ENCODE measurements at places on chromosomes 12 and 14.
A peak's percentile ranks its signal among the peaks of the same experiment; 100 is the strongest.

DNA sequence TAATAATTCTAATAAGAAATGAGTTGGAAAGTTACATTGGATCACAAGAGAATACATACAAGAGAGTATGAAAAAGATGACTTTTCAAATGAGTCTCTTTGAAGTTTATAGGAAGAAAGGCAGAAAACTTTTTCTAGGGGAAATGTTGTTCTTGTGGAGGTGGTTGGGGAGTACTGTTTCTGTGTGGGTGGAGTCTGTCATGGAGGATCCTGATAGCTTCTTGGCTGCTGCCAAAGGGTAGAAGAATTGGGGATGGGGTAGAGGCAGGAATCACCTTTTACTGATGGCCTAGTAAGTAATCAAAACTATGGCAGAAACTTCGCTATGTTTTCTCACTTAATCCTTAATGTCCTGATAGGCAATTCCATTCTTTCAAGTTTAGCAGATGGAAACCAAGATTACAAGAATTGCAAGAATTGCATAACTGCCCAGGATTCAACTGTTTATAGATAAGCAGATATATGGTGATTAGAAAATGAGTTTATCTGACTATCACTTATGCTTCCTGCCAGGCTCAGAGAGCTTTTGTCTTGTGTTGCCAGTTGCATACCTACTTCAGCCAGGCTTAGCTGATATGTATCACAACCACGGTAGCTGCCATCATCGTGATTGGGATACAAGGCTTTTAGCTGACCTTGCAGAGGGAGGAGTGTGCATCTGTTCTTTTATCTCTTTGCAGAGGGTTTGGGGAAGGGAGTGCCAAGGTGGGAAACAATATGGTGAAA is 463.9 kb downstream of the TMTC2 start:
- DNase-seq, result no peak

DNA sequence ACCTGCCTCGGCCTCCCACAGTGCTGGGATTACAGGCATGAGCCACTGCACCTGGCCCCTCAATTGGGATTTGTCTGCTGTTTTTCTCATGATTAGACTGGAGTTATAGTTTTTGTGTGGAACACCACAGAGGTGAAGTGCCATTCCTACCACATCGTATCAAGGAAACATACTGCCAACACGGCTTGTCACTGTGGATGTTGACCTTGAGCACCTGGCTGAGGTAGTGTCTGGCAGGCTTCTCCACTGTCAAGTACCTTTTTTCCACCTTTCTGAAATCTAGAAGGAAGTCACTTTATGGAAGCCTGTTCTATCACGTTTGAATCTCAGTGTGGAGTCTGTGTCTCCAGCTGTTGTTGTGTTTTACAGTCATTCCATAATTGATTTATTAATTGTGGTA is 21.4 kb upstream of the SEL1L start:
- no peak for DNase-seq

DNA sequence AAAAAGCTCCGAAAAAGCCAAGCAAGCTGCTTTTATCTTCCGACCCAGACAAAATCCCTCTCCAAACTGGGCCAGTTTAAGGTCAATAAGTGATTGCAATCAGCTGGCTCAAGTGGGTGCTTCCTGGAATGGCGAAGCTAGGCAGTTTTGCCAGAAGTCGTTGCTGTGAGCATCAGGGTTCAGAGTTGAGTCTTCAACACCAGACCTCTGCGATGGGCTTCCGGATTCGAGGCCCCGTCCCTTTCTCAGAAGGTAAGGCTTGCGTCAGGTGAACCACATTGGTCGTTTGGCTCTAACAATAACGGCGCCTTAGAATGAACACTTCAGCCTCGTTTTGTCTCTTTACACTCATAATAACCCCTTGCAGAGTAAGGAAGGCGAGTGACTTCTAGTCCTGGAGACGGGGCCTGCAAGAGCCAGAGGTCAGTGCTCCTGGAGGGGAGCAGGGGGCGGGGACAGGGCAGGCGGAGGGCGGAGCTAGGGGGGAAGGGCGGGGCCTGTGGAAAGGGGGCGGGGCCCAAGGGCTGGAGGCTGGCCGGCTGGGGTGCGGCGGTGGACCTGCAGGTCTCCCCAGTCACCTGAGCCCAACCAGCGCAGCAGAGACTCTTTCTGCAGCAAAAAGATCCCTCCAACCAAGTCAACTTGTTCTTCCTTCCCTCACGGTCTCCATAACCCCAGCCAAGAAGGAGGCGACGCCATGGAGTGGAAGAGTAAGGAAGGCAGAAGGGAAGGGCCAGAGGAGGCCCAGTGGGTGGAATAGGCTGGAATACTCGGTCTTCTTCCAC is 34.0 kb upstream of the NFYB start:
- DNase-seq, result no peak

DNA sequence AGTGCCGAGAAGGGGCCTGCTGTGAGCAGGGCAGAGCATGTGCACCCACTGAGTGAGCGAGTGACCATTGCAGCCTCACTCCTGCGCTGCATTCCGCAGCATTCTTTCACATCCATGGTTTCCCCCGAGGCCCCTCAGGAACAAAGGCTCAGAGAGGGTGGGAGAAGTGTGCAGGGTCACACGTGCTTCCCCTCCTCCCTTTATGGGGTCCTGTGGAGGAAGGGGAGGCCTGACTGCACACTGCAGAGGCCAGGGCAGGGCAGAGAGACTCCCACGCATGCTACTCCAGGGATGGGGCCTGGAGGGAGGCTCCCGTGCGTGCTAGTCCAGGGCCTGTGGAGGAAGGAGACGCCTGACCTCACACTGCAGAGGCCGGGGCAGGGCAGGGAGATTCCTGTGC is 63.2 kb downstream of the DIO3 start:
- DNase-seq, result no peak

DNA sequence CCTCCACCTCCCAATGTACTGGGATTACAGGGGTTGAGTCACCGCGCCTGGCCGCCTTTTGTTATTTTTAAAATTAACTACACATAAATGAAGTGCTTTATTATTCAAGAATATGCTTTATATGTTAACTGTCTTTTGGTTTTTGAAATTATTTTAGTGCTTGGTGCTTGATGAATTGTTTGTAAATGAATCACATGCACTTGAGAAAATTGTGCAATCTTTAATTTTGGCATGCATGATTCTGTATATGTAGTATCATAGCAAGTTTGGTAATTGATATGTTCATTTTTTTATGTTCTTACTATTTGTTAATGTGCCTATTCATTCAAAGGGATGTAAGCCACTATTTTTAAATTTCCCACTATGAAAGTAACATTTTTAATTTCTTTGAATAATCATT is 440.9 kb downstream of the NAV3 start:
- DNase-seq, result no peak

GRCh38 chr12:132362996-132363660 is 33.7 kb upstream of the GALNT9 start:
- no peak for DNase-seq

GRCh38 chr12:79850610-79851299 is 84.1 kb downstream of the PPP1R12A start:
- no peak for DNase-seq

GRCh38 chr12:131046813-131047788 is 93.4 kb downstream of the ADGRD1 start:
- DNase-seq, result peak; percentile 34

- DNase-seq, result no peak
These were observed 87.4 kb downstream of the HECTD4 start for GRCh38 chr12:112294793-112295192.

DNA sequence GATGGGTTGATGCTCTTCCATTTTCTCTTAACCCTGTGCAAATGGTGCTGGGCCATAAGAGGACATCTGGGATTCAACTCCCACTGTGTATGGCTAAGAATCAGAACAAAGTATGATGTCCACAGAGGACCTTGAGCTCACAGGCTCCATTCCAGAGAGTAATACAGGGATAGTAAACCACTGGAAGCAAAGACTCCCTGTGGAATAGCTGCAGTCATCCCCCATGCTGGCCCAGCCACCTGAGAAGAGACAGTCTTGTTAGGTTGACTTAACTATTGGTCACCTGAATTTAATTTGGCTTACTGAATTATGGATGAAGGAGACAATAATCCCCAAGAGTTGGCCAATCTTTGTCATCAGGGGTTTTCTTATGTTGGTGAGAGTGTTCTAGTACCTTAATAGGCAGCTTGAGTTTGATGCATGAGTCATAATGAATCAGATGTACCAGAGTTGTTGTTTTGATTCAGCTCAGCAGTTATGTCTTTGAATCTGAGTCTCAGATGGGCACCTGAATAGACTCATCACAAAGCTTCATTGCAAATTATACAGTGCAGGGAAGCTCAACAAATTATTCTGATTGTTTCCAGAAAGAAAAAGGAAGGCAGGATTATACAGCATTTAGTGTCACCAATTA is 122.7 kb downstream of the SSPN start:
- no peak for DNase-seq

DNA sequence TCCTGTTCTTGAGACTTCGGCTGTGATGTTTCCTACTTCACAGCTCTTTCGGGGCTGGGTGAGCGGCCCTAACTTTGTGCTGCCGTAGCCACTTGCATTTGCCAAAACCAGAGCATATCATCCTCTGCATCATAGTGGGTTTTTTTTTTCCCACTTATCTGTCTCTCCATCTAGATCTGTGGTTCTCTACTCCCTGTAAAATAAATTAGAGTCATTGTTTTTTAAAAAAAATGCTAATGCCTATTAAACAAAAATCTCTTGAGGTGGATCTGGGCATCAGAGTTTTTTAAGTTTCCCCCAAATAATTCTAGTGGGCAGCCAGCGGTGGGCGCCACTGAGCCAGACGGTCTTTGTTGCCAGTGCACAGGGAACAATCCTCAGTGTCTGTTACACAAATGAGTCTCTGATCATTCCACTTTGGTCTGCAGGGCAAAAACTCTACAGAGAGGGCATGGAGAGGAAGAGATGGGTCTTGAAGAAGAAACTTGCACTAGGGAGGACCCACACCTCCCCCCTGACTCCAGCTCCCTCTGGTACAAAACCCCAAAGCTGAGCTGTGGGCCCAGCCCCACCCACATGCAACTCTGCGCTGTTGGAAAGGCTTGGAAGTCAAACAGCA is 62.4 kb upstream of the BCL2L14 start:
- DNase-seq, result no peak

GRCh38 chr12:28051516-28052354 is 79.2 kb upstream of the PTHLH start:
- DNase-seq, result no peak

DNA sequence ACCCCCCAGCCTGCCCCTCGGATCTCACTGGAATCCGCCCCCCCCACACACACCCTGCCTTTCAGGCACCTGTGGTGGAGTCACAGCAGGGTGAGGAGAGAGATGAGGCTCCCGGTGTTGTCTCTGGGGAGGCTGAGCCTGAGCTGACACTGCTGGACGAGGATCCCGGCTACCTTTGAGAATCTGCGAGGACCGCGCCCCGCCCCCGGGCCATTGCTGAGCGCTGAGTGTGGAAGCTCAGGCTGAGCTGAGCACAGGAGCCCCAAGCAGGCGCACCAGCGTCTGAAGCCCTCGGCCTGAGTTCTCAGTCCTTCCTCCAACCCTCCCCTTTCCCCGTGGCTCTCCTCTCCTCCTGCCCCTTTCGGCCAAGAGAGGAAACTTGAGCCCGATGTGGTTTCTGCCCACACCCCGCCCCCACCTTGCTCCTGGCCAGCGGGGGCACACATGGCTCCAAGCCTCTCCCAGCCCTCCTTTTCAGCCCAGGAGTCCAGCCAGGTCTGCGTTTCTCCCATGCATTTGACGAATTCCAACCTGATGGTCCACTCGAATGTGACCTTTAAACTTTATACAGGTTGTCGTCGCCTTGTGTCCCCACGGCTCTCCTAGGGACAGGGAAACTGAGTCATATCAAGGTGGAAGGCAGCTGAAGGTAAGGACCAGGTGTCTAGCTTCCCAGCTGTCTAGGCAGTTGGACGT is at the start of gene NFE2:
Gene NFE2 (minus strand): TSS at position 284 of the 696 bp plus-strand sequence. CDS start 5,767 bp downstream, outside the sequence.
- no peak for DNase-seq

DNA sequence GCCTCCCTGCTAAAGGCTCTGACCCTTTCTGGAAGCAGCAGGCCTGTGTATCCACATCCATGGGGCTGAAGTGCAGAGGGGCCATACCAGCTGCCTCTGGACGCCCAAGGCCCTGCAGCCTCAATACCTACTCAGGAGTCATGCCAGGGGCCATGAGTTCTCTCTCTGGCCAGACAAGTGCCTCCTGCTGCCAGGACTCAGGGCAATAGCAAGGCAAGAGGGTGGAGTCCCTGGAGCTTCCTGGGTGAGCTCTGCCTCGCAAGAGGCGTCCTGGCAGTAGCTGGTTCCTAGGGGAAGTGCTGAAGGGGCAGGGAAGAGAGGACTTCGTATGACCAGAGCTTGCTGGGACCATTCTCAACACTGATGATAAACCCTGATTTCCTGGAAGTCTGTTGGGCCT is 10.9 kb upstream of the ENDOU start:
- no peak for DNase-seq

DNA sequence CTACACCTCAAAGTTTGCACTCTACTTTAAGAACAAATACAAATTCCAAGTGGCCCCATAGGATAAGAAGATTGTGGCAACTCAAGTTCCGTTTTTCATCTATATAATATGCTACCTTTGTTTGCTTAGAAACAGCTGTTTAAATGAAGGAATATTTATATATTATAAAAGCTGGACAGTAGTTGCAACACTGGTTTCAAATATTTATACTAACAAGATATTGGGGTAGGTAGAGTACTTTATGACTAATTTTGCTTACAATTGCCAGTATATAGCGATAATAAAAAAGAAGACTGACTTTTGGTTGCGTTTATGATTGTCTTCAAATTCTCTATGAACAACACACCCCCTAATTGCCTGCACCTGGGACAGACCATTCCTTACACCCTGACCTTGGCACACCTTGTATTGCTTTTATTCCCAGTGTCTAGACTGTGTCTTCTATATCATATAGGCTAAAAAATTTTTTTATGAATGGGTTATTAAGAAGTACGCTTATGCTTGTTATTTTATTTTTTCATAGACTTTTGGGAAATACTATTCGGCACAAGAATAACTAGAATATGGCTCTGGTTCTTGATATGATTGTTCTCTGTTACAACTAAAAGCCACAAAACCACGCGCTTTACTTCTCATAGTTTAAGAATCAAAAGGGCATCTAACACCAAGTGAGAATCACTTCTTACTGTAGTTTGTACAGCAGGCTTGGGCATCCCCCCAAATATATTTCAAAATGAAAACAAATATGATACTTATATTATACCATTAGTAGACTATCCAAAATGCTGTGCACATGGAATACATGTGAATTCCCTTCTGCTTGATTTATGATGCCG is 455.4 kb upstream of the DCN start:
- DNase-seq, result no peak

DNA sequence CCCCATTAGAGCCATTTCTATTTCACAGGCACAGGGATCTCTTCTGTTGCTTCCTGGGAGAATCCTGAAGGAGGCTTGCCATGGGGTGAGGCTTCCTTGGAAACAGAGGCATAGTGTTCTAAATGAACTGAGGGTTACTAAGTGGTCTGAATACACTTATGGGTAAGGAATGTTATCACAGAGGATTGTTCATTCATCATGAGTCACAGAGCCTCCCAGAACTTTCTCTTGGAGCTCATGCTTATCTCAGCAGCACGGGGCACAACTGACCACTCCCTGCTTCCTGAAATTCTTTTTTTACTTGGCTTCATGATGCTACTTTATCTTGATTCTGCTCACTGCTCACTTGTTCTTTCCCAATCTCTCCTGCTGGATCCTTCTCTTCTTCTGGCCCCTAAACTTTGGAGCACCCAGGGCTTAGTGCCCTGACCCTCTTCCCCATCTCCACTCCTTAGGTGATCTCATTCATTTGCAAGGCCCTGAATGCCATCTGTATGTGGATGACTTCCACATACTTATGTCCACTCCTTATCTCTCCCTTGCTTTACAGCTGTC is 57.9 kb downstream of the ANO6 start:
- peak; percentile 46 for DNase-seq

All from mucosa of gallbladder (tissue), 1 donor.